ENCODE measurements at places on chromosomes 1 and 21.
A peak's percentile ranks its signal among the peaks of the same experiment; 100 is the strongest.

- no peak for DNase-seq
Observed at GRCh38 chr1:178683291-178683690, 41.8 kb upstream of the RALGPS2 start.

DNA sequence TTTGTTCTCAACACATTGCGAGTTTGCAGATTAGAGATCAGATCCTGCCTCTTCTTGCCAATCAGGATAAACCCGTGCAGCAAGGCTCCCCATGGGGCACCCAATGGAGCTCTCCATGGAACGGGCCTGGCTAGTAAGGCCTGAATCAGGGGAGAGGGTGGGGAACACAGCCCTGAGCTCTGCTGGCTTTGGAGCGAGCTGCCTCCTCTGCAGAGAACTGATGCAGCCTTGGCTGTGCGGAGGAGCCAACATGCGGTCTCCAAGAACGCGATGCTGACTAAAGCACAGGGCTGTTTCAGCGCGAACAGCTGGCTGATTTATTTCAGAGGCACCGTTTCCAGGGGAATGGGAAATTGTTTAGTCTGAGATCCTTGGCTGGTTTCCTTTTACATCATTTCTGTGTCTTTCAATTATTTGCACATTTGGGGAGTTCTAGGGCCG, 139.7 kb downstream of the TSEN15 start:
- DNase-seq = no peak

DNA sequence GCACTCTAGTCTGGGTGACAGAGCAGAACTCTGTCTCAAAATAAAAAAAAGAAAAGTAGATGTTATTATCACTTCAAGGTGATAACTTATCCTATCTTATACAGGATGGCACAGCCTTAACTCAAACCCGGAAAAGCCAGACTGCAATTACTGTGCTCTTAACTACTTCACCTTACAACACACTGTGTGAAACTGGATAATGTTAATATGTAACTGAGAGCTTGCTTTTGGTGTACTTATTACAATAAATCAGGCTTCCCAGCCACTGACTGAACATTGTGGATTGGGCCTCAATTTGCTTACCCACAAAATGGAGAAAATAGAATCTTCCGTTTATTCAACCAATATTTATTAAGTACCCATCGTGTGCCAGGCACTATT, 1.4 kb downstream of the ORC1 start:
- no peak for DNase-seq

DNA sequence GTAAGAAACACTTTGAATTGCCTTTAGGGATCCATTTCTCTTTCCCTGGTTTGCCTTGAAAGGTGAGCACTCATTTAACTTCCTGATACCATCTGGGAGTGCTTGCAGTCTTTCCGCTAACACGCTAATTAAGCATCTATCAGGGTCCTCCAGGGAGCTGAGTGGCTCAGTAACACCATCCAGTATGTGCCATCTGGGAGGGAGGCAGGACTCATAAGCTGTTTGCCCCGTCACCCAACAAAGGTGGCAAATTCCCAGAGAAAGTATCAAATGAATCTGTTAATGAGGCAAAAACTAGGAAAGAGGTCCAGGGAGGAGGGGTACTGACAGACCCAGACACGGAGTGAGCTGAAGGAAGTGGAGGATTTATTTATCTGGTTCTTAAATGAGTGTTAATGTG, 430.9 kb downstream of the HLX start:
- no peak for DNase-seq

GRCh38 chr1:74771913-74772515, 39.1 kb downstream of the TYW3 start:
- DNase-seq = no peak

- DNase-seq = no peak
Observed at GRCh38 chr1:109621379-109622136, 1.9 kb downstream of the AMPD2 start.

- DNase-seq = no peak
Observed at GRCh38 chr1:180912211-180912800, 391 bp upstream of the KIAA1614 start.

DNA sequence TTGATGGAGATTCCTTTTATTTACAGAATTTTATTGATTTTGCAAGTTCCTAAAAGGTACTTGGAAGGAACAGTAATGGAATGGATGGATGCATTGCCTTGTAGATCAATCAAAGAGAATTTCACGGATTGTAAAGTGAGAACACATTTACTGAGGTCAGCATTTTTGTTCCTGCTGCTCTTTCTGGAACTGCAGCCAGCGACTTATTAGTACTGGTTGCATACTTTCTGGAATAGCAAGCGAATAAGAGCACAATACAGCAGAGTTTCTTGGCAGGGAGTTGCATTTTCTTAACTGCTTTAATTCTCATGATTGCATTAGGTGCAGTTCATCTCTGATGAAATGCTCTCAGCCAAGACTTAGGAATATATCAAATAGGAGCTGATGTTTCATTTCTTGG, 106.1 kb upstream of the CHODL start:
- no peak for DNase-seq

DNA sequence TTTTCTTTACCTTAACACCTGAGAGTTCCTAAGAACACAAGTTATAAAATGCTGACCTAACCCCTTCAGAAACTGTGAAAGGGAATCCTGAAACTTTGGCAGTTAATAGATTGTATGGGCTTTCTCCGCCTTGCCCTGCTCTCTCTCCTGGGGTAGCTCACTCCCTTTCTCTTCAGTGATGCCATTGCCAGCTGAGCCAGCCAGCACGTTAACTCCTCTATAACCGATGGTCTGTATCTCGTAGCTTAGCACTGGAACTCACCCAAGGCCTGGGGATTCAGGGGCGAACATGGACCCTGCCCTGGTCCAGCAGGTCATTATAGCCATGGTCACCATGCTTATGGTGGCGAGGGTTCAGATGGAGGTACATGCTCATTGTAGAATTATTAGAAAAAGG, 40.7 kb downstream of the TRAPPC10 start:
- DNase-seq = no peak

DNA sequence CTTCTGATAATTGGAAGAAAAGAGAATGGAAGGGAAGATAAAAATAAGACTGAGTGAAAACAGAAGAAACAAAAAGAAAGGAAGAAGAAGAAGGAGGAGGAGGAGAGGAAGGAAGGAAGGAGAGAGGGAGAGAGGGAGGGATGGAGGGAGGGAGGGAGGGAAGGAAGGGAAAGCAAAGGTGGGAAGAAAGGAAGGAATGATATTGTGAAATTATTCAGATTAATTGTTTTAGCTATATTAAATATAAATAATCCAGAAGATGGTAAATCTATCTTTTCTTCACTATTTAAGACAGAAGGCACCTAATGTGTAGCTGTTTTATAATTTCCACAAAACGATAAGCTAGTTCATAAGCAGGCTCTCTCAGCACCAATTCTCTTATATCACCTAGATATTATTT, 191.3 kb upstream of the LRRC7 start:
- DNase-seq = no peak

DNA sequence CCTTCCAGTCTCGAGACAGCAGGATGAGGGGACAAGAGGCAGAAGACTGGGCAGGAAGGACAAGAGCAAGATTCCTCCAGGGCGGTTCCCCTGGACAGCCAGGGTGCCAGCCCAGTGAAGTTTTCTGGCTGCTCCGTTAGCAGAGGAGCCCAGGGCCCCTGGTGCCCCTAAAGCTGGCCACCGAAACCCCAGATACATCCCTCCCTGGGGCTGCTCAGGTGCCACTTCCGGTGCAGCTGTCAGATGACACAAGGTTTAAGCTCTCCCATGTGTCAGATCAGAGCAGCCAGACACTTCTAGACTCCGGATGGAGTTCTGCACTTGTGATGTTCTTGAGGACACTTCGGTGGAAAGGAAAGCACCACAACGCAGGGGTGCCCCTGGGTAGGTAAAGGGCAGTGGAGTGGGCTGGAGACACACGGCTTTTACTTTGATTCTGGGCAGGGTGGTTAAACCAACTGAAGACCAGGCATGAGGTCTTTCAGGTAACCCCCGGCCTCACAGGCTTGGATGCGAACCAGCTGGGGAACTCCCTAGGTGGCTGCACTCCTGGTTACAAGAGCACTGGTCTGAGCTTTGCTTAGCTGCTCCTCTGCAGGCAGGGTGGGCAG, 85.7 kb downstream of the ITPKB start:
- DNase-seq = peak; percentile 33

DNA sequence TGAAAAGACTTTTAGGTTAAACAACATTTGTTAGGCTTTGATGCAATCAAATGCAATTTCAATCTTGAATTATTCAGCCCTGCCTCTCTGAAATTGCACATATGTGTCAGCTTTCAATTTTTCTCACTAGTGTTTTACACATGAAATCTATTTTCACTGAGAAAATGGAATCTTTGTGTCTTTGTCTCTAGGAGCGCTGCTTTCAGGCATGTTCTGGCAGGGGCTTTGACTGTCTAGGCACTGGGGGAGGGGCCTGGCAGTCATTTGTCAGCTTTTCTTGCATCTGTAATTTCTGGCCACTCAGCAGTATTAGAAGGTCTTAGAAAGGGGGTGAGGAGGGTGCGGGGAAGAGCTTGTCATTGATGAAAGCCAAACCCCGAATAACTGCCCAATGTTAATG, 264.4 kb downstream of the PTPRC start:
- DNase-seq = no peak

DNA sequence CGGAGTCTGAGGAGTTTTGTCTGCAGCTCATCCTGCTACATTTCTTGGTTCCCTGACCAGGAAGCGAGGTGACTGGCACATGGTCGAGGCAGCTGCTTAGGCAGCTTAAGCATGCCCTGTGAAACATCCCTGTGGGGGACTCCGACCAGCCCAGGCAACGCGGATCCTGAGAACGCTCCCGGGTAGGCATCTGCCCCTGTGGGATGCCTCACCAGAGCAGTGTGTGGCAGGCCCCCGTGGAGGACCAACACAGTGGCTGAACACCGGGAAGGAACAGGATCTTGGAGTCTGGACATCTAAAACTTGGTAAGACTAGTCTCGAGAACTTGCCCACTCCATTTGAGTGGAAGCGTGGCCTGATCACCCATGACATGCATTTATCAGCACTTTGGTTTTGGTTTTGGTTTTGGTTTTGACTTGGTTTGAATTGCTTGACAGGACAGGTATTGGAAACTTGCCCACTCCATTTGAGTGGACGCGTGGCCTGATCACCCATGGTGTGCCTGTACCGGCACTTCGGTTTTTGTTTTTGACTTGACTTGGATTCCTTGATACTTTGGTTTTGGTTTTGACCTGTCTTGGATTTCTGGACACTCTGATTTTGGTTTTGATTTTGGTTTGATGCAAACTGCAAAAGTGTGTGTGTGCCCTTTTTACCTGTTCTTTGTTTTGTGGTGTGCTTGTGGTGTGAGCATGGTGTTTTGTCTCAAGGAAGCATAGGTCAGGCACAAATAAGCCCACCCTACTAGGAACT, 12.2 kb upstream of the NEK2 start:
- no peak for DNase-seq

GRCh38 chr21:38740090-38740489, 65.6 kb upstream of the ETS2 start:
- DNase-seq = no peak

DNA sequence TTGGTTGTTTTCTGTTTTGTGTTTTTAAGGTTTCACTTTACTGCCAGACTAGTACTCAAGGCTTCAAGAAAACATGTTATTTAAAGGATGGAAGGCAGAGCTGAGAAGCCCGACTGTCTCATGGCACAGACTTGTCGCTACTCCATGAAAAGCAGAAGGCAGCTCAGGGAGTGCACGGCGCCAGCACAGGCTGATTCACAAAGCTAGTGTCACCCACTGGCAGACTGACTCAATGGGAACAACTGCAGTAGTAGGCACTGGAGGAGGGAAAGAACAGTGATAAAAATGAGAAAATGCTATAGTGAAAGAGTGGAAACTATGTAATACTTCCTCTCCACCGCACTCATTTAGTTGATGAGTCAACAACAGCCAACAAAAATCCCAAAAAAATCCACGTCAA, 14.7 kb downstream of the HSF2BP start:
- no peak for DNase-seq

DNA sequence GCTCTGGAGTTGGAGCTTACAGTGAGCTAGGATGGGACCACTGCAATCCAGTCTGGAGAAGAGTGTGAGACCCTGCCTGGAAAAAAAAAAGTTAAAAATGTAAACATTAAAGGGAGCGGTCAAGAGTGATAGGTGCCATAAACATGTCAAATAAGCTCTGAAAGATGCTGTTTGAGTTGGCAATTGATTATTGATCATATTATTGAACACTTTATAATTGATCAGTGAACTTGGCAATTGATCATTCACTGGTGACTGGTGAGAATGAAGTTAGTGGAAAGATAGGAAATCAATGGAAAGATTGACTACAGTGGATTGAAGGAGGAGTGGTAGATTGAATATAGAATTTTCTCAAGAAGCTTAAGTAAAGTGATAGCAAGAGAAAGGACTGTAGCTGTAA, 64.3 kb upstream of the MPC2 start:
- DNase-seq = no peak

GRCh38 chr1:161728376-161729226, 7.3 kb downstream of the FCRLB start:
- no peak for DNase-seq

- DNase-seq = no peak
Observed at GRCh38 chr1:186250529-186250928, 124.5 kb downstream of the TPR start.

GRCh38 chr1:52268372-52268771, 97.6 kb downstream of the CC2D1B start:
- no peak for DNase-seq

DNA sequence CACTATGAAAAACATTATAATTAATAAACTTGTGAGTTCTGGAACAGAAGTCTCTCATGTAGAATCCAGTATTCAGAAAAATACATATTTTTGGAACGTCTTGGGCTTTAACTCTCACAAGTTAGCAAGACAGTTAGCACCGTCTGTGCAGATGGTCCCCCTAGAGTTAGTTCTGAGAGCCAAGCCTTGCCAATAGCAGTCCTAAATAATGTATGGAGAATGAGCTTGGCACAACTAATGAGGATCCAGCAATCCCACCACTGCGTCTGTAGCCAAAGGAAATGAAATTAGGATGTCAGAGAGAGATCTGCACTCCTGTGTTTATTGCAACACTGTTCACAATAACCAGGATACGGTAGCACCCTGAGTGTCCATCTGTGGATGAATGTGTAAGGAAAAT, 54.6 kb upstream of the VAMP3 start:
- no peak for DNase-seq

DNA sequence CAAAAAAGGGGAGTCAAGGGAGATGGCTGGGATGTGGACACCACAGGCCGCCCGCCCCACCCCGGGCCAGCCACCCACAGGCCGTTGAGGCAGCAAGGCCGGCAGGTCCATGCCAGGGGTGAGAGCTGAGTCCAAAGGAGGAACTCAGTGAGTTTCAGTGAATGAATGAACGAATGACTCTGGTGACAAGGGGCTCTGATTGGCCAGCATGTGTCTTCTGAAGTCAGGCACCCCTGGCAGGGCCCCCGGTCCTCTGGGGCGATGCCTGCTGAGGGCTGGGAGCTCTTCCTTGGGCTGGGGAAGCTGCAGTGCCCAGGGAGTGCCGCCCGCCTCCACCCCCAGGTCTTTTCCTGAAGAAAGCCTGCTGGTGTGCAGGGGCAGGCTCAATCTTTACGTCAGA, 236.1 kb upstream of the VAMP3 start:
- DNase-seq = no peak

GRCh38 chr21:28277324-28277723, 715.4 kb downstream of the LTN1 start:
- DNase-seq = no peak

GRCh38 chr1:223030871-223031400, 112.1 kb downstream of the TLR5 start:
- DNase-seq = no peak

- DNase-seq = no peak
Observed at GRCh38 chr1:111032295-111032897, 68.7 kb upstream of the LRIF1 start.

Measured in activated gamma-delta T cell (primary cell).